OCI-LY7 (cell line): ENCODE measurements at places on chromosomes 6 and 20.

DNA sequence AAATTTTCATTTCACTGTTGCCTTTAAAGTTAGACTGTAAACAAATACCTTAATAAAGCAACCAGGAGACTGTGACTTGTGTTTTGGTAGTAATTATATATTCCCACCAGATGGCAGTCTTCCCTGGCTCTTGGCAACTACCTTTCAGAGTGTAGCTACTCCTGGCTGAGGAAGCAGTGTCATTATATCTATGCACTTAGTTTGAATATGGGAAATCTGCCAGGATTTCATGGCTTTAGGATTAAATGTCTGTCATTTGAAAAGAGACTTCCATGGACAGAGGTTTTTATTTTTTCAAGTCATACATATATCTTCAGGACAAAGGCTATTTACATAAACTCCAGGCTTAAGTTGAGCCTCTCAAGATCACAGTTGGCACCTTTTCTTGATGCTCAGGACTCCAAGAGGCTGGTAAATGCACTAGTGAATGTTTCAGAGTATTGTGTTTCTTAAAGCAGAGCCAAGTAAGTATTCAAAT, 160.1 kb downstream of the C6orf58 start:
- peak; percentile 53 for DNase-seq

- no peak for DNase-seq
Observed at GRCh38 chr6:13848522-13849150, 34.3 kb upstream of the MCUR1 start.

DNA sequence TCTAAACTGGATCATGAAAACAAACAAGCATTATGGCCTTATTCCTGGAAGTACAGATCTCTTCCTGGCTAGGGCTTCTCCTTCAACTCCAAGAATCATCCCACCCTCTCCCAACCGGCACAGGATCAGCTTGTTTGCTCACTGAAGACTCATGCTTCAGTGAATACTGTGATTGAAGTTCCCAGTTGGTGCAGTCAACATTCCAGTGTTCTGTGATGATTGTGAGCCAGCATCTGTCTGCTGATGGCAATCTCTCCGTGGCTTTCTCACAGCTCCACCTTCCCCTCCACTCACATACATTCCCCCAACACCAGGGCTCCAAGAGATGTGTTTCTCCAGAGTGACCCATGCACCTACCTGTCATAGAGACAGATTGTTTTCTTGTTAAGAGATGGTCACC, 421.3 kb upstream of the BTBD3 start:
- no peak for DNase-seq

DNA sequence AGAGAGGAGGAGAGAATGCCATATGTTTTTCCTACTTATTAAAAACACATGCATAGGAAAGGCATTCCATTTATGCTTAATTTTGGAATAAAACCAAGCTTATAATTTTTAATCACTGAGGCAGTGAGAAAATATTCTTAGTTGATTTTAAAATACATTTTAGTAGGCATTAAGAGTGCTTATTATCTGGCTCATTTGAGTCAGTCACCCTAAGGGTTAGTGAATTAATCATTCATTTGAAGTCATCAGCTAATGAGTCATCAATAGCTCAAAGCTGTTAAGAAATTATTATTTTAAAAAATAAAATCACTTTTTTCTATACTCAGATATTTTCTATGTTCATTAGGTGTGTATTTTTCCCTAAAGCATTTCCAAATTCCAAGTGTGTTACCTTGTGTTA, 81.6 kb downstream of the TMEM200A start:
- no peak for DNase-seq

- peak; percentile 78 for DNase-seq
Observed at GRCh38 chr6:106525107-106525881, 104.0 kb downstream of the RTN4IP1 start.

GRCh38 chr6:2611092-2611491, 139.6 kb downstream of the MYLK4 start:
- no peak for DNase-seq

DNA sequence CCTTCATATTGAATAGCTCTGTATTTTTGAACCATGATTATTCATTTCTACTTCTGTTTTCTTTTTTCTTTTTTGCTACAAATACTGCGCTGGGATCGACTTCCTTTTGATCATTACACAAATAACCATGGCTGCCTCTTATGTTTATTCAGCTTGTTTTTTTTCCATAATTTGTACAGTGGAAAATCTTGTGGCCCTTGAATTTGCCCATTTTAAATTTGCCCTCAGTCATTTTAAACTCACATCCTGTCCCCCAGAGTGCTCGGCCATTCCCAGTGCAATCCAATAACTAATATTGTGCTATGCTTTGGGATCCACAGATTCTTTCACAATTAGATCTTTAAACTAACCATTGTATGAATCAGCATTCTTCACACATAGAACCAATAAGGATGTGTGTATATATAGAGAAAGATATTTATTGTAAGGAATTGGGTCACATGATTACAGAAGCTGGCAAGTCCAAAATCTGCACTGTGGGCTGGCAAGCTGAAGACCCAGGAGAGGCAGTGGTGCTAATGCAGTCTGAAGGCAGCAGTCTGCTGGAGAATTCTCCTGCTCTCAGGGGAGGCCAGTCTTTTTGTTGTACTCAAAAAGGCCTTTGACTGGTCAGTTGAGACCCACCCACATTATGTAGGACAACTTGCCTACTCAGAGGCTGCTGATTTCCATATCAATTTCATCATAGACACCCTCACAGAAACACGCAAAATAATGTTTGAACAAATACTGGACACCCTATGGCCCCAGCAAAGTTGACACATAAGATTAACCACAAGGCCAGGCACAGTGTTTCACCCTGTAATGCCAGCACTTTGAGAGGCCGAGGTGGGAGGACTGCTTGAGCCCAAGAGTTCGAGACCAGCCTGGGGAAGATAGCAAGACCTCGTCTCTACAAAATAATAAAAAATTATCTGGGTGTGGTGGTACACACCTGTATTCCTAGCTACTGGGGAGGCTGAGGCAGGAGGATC, 147.1 kb downstream of the MTHFD1L start:
- no peak for DNase-seq

DNA sequence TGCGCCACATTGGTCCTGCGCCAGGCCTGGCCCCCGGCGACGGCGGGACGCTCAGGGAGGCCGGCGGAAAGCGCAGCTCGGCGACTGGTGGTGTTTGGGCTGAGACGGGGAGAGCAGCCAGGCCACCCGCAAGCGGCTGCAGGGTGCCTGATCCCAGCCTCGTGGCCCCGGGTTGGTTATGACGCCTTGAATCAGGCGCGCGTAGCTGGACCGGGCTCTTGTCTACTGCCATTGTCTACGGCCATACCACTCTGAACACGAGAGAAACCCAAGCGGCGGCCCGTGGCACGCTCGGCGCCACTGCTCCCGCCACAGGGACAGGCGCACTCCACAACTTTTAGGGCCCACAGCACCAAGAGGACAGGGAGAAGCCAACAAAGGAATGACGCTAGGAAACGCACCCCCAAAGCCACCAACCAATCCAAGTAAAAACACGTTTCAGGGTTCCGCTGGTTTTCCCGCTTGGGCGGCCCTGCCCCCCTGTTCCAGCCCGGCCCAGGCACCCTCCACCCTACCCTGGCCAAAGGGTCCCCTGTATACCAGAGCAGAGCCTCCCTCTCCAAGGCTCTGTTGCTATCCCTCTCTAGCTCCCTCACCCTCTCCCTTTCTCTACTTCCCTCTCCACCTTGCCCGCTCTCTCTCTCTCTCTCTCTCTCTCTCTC, 1849.3 kb upstream of the DEFB115 start:
- DNase-seq = no peak

DNA sequence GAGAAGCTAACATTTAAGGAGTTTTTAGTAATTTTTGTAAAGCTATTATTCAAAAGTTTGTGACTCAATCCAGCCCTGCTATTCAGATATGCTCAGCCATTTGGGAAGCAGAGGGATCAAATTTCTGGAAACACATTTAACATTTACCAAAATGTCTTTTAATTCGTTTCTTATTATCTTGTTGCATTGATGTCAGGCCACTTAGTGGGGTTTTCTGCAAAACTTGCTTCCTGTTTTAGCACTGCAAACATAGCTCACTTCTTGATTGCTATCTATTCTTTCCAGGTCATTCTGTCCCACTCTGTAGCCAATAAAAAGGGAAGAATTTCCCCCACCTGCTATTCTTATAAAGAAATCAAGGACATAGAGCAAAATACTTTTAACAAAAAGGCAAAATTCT, 176.9 kb upstream of the SUPT3H start:
- DNase-seq = no peak

DNA sequence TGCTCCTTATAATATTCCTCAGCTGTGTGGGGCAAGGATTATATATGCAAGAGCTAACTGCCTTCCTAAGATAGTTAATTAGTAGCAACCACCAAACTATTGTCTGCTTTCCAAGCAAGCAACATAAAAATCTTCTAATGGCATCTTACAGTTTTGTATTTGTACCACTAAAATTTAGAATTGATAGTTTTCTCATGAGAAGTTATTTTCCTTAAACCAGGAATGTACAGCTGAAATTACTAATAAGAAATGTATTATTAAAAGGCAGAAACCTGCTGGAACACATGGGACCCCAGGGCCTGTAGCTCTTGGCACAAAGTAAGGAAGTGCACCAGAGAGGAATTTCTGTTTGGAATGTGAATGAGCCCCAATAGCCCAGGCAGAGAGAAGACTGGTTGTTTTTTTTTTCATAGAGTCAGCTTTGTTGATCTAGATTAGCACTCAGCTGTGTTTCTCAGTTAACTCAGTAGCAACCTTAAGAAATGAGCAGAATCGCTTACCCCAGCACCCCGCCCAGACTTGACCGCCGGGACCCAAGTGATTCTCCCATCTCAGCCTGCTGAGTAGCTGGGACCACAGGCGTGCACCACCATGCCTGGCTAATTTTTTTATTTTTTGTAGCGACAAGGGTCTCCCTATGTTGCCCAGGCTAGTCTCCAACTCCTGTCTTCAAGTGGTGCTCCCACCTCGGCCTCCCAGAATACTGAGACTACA, 2.6 kb downstream of the MGME1 start:
- no peak for DNase-seq

DNA sequence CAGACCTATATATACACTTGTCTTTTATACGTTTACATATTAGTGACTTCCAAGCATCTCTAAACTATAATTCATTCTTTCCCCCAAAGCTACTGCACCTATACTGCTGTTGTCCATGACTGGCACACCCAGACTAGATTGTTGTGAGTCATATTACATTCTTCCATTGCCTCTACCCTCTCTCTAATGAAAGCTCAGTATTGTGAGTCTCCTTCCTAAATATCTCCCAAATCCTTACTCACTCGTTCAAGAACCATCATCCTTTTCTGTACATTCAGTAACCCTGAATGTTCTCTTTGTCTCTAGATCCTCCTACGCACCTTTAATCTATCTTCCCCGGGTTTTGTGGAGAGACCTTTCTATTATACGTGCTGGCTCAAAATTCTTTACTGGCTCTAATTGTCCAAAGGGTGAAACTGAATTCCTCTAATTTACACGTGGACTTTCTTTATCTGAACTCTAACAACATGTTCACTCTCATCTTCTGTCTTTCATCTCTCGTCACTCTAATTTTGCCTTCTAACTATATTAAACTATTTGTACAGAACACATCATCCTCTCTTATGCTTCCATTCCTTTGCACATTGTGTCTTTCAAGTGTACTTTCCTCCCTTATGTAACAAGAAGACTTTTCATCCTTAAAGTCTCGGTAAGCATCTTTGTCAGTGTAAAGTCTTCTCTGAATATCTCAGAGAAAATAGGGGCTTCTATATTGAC, 109.3 kb downstream of the IBTK start:
- no peak for DNase-seq

- DNase-seq = no peak
Observed at GRCh38 chr20:56002908-56003800, 2.2 kb downstream of the CBLN4 start.

DNA sequence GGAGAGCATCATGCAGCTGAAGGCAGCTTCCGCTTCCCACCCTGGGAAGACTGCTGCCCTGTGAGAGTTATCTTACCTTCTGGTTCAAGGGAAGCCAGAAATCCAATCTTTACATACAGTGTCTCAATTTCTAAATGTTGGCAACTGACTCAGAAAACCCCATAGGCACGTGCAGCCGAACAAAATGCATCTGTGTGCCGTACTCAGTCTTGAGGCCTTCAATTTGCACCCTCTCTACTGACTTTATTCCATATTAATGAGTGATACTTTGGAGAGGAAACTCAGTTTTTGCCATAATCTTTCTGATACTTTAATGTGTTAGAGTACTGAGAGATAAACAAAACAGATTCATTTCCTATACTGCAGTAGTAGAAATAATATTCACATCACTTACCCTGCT, 172.5 kb upstream of the C6orf118 start:
- DNase-seq = no peak

- no peak for DNase-seq
Observed at GRCh38 chr6:2870046-2870636, 28.5 kb upstream of the SERPINB1 start.

- no peak for DNase-seq
Observed at GRCh38 chr6:56241124-56241802, 6.1 kb downstream of the COL21A1 start.
